ENCODE measurements at places on chromosomes 11 and 22.
A peak's percentile ranks its signal among the peaks of the same experiment; 100 is the strongest.

- DNase-seq = no peak
These were observed 118.8 kb upstream of the VPREB1 start for GRCh38 chr22:22125579-22126468.

GRCh38 chr11:95074792-95075563 is 8.3 kb downstream of the SRSF8 start:
- DNase-seq = no peak

GRCh38 chr22:30265823-30266444 is 717 bp downstream of the OSM start:
- peak; percentile 43 for DNase-seq

DNA sequence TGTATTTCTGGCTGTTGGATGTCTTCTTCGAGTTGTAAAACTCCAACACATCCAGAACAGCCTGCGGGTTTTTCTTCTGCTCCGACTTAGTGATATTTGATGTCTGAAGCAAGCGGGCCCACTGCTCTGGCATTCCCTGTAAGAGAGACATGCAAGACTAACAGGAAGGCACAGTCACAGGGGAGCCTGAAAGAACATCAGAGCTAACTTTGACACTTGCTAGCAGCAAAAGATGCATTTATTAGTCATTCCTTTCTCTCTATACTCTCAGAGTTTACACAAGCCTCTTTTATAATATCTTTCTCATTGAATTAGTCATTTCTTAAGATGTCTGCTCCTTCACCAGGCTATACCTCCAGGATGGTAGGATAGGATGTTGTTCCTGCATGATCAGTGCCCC is 77.8 kb upstream of the GDPD4 start:
- DNase-seq = no peak

DNA sequence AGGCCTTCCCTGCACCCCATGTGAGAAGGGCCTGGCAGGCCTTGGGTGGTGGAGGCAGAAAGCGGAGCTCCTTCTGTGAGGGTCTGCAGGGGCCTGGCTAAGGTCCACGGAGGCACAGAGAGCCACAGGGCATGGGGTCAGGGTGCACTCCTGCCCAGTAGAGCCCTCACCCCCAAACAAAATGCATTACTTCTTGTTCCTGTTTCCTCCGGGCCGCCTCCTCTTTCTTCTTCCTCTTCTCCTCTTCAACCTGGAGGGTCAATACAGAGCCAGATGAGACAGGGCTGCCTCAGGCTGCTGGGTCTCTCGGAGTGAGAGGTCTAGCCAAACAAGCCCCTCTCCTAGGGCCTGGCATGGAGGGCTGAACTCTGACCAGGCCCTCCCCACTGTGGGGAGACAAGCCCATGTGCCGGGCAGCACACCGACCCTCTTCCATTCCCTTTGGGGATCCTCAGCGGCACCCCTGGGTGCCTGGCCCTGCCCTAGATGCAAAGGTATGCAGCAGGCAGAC is 10.3 kb upstream of the NAP1L4 start:
- no peak for DNase-seq

GRCh38 chr11:10117709-10118351 is 176.2 kb downstream of the SBF2 start:
- DNase-seq = no peak

GRCh38 chr11:745428-745827 is 1.8 kb upstream of the TALDO1 start:
- DNase-seq = no peak
